ENCODE measurements at places on chromosomes 5 and 9.

GRCh38 chr9:114207034-114207810 is 51.9 kb downstream of the COL27A1 start:
- DNase-seq: no peak

- DNase-seq: no peak
Observed at GRCh38 chr9:1102642-1102970, 52.4 kb downstream of the DMRT2 start.

DNA sequence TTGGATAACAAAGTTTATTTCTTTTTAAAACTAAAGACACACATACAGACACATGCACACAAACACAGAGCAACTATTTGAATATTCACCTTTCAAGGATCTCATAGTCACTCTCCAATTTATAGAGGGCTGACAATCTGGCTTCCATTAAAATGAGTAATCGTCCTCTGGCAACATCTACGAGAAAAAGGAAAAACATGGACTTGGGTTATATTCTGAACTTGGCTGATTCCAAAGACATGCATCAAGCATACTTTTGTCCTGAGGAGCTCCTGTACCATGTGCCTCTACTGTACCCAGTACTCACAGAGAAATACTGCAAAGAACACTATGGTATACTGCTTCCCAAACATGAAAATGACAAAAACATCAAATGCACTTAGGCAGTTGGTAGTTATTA is 15.4 kb downstream of the IARS1 start:
- no peak for DNase-seq

GRCh38 chr5:41196197-41196596 is 17.1 kb downstream of the C6 start:
- no peak for DNase-seq

- DNase-seq: no peak
Observed at GRCh38 chr5:90096415-90097081, 313.0 kb downstream of the CETN3 start.

- no peak for DNase-seq
Observed at GRCh38 chr5:141880961-141881801, 3.0 kb upstream of the PCDH1 start.

DNA sequence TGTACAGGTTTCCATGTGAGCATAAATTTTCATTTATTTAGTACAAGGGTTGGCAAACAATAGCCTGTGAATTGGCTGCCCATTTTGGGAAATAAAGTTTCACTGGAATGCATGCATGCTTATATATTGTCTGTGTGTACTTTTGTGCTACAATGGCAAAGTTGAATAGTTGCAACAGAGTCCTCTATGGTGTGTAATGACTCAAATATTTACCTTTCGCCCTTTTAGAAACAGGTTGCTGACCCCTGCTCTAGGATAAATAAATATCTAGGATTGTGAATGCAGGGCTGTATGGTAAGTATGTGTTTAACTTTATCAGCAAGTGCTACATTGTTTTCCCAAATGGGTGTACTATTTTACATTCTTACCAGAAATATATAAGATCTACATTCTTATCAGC is 47.2 kb downstream of the XRCC4 start:
- no peak for DNase-seq

GRCh38 chr5:96177303-96177869 is 215.7 kb upstream of the ELL2 start:
- no peak for DNase-seq

DNA sequence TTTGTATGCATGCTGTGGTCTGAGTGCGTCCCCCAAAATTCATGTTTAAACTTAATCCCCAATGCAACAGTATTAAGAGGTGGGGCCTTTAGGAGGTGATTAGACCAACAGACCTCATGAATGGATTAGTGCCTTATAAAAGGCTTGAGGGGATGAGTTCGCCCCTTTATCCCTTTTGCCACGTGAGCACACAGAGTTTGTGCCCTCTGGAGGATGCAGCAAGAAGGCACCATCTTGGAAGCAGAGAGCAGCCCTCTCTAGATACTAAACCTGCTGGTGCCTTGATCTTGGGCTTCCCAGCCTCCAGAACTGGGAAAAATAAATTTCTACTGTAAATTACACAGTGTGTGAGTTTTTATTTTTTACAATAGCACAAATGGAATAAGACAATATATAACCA is 177.1 kb upstream of the SPRY4 start:
- no peak for DNase-seq

DNA sequence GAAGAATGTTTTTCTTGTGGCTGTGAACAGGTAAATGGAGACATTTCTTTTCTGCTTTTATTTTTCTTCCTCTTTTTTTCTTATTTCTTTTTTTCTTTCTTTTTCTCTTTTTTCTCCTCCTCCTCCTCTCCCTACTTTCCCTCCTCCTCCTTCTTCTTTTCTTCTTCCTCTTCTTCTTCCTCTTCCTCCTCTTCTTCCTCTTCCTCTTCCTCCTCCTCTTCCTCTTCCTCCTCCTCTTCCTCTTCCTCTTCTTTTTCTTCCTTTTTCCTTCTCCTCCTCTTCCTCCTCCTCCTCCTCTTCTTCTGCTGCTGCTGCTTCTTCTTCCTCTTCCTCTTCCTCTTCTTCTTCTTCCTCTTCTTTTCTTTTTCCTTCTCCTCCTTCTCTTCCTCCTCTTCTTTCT is 65.3 kb upstream of the NTRK2 start:
- DNase-seq: no peak

DNA sequence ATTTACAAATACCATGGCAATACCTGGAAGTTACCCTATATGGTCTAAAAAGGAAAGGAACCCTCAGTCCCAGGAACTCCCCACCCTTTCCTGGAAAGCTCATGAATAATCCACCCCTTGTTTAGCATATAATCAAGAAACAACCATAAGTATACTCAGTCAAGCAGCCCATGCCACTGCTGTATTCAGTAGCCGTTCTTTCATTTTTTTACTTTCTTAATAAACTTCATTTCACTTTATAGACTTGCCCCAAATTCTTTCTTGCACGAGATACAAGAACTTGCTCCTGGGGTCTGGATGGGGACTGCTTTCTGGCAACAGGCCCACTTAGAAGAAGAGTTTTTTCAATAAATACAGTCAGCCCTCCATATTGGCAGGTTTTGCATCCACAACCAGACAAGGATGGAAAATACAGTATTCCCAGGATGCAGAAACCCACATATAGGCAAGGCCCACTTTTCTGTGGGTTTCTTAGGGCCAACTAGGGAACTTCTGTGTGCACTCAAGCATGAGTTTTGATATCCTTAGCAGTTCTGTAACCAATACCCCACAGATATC is 2.8 kb upstream of the TBCA start:
- DNase-seq: no peak

DNA sequence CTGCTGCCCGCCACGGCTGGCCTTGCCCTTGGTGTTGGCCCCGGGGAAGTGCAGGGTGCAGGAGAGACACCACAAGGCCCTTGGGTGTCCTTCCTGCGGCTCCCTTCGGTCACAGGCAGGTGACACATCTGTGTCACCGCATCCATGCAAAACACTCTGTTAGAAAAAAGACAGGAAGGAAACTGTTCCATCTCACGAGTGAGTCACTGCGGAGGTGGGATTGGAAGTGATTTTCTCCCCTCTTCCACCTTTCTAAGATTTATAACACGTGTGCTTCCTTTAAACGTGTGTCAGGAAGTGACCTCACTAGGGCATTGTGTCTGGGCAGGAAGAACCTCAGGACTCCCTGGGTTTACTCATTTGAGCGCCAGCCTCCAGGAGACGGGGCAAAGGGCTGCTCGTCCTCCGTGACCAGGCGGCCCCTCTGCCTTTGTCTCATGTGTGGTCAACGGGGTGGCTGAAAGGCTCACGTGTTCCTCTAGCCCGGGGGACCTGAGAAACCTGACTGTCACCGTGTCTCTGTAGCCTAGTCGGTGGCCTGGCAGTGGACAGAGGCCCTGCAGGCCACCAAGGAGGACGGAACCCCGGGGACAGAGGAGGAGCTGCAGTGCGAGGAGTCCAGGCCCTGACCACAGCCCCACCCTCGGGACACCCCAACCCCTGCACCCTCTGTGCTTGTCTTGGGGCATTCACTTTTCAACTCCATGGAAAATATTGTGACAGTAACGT is 4.9 kb upstream of the LCN1 start:
- DNase-seq: no peak

GRCh38 chr9:73007966-73008672 is 55.3 kb upstream of the ALDH1A1 start:
- DNase-seq: no peak

GRCh38 chr5:139789116-139789844 is 6.3 kb upstream of the PSD2 start:
- no peak for DNase-seq

DNA sequence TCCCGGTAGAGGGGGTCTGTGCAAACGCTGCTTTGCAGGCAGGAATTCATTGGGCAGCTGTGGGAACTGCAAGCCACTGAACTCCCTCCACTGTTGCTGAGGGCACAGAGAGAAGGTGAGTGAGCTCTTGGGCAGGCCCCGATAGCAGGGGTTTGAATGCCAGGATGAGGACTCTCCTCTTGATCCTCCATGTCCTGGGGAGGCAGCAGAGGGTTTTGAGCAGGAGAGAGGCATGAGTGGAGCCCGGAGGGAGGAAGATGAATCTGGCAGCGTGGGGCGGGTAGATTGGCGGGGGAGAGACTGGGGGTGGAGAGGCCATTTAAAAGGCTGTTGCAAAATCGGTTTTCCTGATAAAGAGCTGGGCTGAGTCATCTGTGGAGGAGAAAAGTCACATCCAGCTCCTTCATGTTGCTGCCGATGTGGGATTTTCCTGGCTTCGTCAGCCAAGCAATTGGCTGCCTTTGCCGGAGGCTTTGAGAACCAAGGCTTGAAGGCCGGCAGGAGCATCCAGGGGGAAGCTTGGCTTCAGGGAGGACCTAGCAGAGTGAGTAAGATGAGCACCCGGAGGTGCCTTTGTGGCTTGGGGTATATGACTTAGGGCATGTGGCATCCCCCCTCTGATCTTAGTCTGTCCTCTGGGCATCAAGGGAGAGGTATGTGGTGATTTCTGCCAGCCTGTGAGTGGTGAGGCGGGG is at the start of gene SYNPO:
Gene SYNPO (plus strand): TSS at position 350 of the 695 bp plus-strand sequence. CDS start 7,616 bp downstream, outside the sequence.
- DNase-seq: no peak

GRCh38 chr5:159571501-159572244 is 241.4 kb upstream of the IL12B start:
- no peak for DNase-seq

DNA sequence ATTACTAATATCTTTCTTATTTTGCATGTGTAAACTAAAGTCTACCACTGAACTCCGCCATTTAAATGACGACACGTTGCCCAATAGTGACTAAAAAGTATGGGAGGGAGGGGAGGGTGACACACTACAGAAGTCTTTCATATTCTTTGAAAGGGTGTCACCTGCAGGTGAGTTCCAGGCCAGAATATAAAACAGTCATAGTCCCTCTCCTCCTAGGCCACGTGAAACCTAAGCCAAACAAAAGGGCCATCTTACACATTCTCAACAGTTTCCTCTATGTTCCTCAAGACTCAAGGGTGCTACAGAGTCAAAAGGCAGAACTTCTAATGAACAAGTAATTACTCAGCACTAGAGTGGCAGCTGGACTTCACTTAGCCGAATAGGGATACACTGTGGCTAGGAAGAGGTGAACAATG is 6.4 kb downstream of the CEMIP2 start:
- no peak for DNase-seq
